Fibroblast of skin of scalp (primary cell): ENCODE measurements at places on chromosomes 7 and 10.
A peak's percentile ranks its signal among the peaks of the same experiment; 100 is the strongest.

GRCh38 chr7:87624628-87625027 lies 3.6 kb upstream of the RUNDC3B start:
- DNase-seq: no peak

- DNase-seq: peak; percentile 62
Measured at GRCh38 chr10:33335801-33336581, 1.5 kb upstream of the NRP1 start.

DNA sequence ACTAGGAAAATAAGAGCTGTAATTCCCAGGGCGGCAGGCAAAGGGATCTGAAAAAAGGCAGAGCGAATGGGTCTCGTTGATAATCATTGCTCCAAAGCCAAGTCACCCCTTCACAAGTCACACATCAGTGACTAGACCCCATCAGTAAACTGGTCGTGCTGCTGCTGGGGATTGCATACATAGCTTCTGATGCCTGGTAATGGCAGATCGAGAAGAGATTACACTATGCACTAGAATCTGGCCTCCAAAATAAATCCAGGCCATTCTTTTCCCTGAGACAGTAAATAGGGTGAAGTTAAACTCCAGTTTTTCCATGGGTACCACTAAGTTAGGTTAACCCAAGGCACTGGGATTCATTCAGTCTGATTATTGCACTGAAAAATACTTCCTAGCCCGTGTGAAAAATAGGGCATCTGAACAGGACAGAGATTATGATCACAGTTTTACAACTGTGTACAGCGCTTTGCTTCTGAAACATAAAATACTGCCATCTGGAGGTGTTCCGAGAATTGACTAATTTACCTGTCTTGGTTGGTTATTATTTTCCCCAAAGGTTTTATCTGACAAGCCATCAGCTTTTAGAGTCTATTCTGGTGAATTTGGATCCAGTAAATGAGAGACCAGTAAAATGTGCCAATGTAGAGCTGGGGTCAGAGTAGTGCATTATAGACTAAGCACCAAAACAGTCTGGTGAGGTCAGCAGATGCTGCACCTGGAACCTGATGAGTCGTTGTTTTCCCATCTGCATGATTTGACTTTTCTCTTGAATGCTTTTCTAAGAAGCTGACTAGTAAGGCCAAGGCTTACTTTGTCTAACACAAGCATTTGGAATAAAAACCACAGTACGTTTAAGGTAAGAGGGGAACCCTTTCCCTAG lies 82.9 kb upstream of the AFAP1L2 start:
- no peak for DNase-seq

- no peak for DNase-seq
Measured at GRCh38 chr7:13822678-13823077, 166.8 kb downstream of the ETV1 start.

GRCh38 chr7:42224391-42225003 lies 12.5 kb downstream of the GLI3 start:
- DNase-seq: no peak
